ENCODE measurements at places on chromosomes 1 and 21.

DNA sequence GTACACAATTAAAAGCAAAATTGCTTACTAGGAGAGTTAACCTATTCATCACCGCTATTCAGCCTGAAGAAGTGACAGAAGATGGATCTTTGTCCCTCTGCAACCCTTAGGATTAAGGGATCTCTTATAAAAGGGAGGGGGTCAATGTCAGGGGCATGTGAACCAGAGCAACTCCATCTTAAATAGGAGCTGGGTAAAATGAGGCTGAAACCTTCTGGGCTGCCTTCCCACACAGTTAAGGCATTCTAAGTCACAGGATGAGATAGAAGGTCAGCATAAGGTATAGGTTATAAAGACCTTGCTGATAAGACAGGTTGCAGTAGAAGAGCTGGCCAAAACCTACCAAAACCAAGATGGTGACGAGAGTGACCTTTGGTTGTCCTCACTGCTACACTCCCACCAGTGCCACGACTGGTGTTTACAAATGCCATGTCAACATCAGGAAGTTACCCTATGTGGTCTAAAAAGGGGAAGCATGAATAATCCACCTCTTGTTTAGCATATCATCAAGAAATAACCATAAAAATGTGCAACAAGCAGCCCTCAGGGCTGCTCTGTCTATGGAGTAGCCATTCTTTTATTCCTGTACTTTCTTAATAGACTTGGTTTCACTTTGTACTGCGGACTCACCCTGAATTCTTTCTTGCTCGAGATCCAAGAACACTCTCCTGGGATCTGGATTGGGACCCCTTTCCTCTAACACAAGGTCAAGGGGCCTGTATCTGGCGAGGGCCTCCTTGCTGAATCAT is 35.3 kb upstream of the NEK2 start:
- no peaks in the 10 kb centered on the region for H3K4me1 ChIP-seq
- no peak overlapping the region for H3K27ac ChIP-seq
- no peaks in the 10 kb centered on the region for H3K27me3 ChIP-seq
- no peaks in the 10 kb centered on the region for H3K36me3 ChIP-seq
- no peak for DNase-seq

- H3K27ac ChIP-seq = no peak overlapping the region
- H3K36me3 ChIP-seq = no peaks in the 10 kb centered on the region
- H3K27me3 ChIP-seq = no peaks in the 10 kb centered on the region
- no peak overlapping the region for H3K4me3 ChIP-seq
- H3K4me1 ChIP-seq = peaks cover 10% of the 10 kb centered on the region
- DNase-seq = peak; percentile 79
These were observed 67.1 kb downstream of the UBE2T start for GRCh38 chr1:202274611-202275010.

DNA sequence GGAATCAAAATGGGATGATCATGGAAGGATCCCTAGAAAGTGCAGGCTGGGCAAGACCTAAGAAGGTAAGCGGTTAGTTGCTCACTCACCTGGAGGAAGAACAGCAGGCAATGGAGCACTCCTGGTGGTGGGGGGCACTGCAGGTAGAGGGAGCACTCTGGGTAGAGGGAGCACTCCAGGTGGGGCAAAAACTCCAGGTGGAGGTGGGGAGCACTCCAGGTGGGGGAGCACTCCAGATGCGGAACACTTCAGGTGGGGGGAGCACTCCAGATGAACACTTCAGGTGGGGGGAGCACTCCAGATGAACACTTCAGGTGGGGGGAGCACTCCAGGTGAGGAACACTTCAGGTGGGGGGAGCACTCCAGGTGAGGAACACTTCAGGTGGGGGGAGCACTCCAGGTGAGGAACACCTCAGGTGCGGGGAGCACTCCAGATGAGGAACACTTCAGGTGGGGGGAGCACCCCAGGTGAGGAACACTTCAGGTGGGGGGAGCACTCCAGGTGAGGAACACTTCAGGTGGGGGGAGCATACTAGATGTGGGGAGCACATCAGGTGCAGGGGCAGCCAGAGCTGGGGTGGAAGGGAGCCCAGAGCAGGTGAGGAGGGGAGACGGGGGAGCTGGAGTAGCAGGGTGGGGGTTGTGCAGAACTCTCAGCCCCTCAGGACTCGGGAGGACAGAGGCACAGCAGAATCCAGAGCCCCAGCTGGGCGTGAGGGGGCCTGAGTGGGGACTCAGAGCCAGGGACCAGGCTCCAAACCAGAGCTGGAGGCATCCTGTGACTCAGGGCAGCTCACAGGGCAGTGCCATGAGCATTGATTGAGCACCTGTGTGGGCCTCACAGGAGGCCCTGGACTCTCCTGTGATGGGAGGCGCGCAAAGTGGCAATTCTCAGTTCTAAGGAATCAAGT is 37.7 kb upstream of the COL6A1 start:
- H3K4me1 ChIP-seq = no peaks in the 10 kb centered on the region
- H3K36me3 ChIP-seq = no peaks in the 10 kb centered on the region
- no peak for DNase-seq

- peaks cover 4% of the 10 kb centered on the region for H3K4me1 ChIP-seq
- H3K27me3 ChIP-seq = no peaks in the 10 kb centered on the region
- no peak overlapping the region for H3K27ac ChIP-seq
These were observed 12.7 kb upstream of the GADD45A start for GRCh38 chr1:67672260-67672803.

Data from endodermal cell (in vitro differentiated cells).